ENCODE measurements at places on chromosomes 4 and X.
A peak's percentile ranks its signal among the peaks of the same experiment; 100 is the strongest.

GRCh38 chrX:53255738-53256191, 25.6 kb downstream of the IQSEC2 start:
- no peak for DNase-seq

DNA sequence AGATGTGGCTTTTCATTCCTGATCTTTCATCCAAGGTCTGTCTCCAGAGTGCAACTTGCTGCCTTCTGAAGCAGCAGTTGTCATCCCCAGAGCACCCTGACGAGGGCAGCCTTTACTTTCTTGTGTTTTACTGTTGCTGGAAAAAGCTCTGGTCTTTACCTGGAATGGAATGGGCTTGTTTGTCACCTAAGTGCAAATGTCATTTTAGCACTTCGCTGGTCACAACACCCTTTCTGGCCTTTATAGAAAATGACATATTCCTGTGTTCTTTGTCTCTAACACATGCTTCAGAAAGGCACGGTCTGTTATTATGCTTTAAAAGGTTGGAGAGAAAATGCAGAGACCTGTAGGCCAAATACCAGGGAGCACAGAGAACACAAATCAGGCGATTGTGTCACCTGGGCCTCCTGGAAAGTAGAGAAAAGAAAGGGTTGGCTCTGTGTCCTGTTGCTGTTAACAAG, 332.7 kb upstream of the IGFBP7 start:
- DNase-seq: no peak

- DNase-seq: no peak
These were observed 80.2 kb downstream of the USP46 start for GRCh38 chr4:52578951-52579350.

GRCh38 chrX:44876086-44876485, 3.1 kb downstream of the KDM6A start:
- no peak for DNase-seq

DNA sequence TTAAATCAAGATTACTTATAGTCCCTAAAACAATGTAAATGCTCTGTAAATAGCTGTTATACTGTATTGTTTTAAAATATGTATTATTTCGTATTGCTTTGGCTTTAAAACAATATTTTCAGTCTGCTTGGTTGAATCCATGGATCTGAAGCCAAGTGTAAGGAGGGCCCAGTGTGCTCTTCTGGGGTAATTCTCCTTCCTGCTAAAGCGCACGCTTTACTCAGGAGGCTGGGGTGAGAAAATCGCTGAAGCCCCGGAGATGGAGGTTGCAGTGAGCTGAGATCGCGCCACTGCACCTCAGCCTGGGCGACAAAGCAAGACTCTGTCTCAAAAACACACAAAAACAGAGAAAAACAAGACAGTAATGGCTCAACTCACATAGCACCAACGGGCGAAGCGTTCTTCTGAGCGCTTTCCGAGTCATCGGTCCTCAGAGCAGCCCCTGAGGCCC, 391 bp upstream of the IDUA start:
- no peak for DNase-seq

- no peak for DNase-seq
These were observed 793 bp downstream of the NALF2 start for GRCh38 chrX:69504626-69505612.

GRCh38 chrX:53435997-53436396, 1.8 kb upstream of the HSD17B10 start:
- DNase-seq: peak; percentile 16

DNA sequence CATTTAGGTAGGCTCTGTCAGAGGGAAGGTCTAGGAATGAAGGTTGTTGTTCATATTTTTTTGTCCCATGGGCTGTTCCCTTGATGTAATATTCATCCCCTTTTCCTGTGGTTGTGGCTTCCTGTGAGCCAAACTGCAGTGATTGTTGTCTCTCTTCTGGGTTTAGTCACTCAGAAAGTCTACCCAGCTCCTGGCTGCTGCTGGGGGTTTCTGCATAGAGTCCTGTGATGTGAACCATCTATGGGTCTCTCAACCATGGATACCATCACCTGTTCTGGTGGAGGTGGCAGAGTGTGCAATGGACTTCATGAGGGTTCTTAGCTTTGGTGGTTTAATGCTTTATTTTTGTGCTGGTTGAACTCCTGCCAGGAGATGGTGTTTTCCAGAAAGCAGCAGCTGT, 122.8 kb downstream of the ZC4H2 start:
- no peak for DNase-seq

- no peak for DNase-seq
These were observed 198.0 kb downstream of the CBR4 start for GRCh38 chr4:168811786-168812651.

DNA sequence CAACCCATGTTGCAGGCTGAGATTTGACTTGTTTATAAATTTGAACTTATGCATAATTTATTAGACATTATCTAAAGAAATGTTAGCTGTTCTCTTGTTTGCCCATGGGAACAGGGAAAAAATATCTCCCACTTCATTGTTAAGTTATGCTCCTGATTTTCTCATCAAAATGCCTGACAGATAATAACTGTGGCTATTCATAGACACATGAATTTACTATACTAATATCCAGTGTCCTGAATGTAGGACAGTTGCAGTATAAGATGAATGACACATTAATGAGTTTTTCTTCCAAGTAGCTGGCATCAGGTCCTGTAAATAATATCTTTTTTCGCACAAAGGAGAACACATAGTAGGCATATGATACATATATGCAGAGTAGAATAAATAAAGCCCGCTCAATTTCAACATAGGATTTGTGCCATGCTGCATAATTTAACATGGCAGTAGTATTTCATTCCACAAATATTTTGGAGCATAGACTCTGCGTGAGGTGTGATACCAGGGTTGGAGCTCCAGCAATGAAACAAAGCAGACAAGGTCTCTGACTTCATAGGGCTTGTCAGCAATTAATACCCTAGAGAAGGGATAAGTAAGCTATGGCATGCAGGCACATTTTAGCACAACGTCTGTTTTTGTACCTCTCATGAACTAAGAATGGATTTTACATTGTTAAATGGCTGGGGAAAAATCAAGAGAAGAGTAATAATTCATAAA, 40.4 kb upstream of the DDX53 start:
- no peak for DNase-seq

- DNase-seq: no peak
These were observed 204.8 kb downstream of the PDGFC start for GRCh38 chr4:156766846-156767245.

GRCh38 chr4:161291222-161291621, 872.6 kb downstream of the FSTL5 start:
- no peak for DNase-seq

GRCh38 chr4:57137261-57137660, 27.1 kb upstream of the IGFBP7 start:
- DNase-seq: no peak

DNA sequence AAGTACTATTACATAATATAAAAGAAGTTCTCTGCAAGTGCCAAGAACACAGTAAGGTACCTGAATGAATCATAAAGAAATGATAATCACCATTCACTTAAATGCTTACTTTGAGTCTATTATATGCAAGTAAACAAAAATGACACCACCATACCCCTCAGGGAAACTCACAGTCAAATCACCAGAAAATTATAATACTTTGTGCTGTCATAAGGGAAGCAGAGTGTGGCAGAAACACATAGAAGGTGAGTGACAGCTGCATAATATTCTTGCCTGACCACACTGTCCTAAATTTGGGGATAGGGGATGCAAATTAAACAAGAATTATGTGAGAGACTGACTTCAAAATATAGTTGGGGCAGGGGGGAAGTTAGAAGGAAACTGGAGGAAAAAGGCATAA, 12.9 kb downstream of the CCNI start:
- no peak for DNase-seq

DNA sequence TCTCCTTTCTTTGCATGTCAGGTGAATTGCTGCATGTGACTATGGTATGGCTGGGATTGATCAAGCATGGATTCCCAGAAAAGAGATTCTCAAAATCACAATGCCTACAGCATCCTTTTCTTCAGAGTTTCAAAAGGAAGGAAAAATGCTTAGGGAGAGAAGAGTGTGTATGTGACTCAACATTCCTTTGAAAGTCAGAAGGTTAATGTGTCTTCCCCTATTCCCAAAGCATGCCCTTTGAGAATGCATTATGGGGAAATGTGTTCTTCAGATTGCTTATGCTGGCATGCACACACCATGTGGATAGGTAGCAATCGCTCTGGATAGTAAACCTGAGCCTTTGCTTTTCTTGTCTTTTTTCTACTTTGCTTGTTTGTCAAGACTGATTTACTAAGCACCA, 78.5 kb downstream of the ELOVL6 start:
- no peak for DNase-seq

DNA sequence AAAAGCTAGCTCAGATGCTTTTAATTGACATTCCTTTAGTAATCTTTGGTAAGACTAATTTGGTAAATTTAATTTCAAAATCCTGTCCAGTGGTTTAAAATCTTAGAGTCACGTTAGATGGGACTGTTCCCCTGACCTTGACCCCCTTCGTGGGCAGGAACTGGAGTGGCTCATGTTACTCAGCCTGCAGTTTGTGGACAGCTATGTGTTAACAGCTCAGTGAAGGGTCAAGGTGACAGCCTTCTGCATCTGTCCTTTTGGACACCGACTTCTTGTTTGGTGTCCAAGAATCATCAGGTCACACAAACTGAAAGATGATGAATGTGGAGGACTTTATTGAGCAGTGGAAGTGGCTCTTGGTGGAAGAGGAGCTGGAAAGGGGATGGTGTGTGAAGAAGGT, 2.9 kb downstream of the ARSF start:
- no peak for DNase-seq

- DNase-seq: no peak
These were observed 149.9 kb downstream of the CHIC2 start for GRCh38 chr4:53914313-53915016.

DNA sequence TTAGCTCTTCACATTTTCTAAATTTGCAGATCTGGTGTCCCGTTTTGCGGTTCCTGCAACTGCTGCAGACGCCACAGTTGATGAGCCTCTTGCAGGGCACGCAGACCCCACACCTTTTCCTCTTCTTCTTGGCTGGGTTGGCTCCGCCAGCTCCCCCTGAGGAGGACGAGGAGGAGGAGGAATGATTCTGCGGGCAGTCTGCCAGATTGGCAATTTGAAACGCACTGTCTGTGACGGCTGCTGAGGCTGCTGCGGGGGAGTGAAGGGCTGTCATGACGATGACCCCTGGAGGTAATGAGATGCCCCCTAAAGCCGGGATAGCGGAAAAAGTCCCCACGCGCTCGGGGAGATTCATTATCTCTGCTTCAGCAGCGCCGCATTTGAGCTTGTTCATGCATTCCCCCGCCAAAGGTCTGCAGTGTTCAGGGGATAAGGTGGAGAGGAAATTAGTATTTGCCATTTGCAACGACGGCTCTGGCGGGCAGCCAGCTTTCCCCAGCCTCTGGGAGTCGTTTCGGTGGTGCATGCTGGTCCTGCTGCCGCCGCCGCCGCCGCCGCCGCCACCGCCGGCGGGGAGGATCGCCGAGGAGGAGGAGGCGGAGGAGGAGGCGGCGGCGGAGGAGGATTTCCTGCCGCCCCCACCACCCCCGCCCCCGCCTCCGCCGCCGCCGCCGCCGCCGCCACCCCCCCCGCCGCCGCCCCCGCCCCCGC, 3.8 kb downstream of the CXXC4 start:
- DNase-seq: peak; percentile 17

- DNase-seq: no peak
These were observed 147.4 kb downstream of the CDS1 start for GRCh38 chr4:84730375-84730774.

DNA sequence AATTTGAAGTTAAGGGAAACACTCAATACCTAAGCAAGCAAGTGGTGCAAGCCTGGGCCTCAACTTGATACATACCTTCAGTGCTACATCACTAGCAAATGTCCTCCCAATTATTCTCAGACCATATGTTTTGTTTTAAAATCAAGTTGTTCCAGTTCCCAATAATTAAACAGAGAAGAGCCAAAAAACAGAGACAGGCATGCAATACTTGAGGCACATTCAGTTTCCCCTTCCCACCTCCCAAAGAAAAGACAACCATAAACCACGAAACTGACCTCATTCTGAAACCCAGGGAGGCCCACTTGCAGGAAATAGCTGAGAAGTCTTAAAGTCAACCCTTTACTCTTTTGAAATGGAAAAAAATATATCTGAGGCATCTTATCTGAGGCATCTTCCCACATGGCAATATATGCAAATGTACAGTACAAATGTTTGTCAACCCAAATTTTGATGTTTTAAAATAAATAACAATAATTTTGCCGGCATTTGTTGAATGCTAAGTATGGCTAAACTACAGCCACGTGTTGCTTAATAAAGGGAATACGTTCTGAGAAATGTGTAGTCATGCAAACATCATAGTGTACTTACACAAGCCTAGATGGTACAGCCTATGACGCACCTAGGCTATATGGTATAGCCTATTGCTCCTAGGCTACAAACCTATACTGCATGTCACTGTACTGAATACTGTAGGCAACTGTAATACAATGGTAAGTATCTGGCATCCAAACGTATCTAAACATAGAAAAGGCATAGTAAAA, 147.5 kb downstream of the TSPAN5 start:
- no peak for DNase-seq

GRCh38 chr4:53688186-53688790, 97.0 kb upstream of the LNX1 start:
- no peak for DNase-seq

GRCh38 chr4:4990329-4990728, 28.9 kb downstream of the CYTL1 start:
- DNase-seq: no peak

DNA sequence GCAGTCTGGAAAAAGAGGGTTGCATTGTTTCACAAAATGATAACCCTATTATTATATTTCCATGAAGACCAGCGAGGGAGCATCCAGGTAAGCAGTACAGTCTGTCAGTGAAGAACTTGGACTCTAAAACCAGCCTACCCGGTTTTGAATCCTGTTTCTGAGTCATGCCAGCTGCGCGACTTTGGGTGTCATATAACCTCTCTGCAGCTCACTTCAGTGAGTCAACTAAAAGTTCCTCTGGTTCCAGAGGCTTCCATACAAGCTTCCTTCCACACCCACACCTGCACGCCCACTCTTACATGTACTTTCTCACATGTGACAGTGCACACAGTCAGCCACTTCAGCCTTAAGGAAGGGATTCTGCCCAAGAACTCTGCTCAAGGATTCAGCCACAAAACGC, 49.8 kb upstream of the PRPS2 start:
- no peak for DNase-seq

DNA sequence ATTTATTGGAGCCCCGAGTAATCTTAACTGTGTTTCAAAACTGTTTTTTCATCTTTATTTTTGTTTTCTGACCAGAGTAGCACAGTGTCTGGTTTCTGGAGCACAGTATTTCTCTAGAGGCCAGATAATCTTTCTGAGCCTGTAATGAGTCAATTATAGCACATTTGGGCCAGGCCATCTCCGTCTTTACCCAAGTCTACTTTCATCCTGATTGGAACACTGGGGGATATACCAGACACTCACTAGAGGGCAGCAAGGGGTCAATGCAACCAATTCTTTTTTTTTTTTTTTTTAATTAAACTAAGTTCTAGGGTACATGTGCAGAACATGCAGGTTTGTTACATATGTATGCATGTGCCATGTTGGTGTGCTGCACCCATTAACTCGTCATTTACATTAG, 282.0 kb downstream of the ARHGAP24 start:
- DNase-seq: no peak

GRCh38 chr4:98305576-98305975, 44.4 kb downstream of the RAP1GDS1 start:
- no peak for DNase-seq

- DNase-seq: no peak
These were observed 19.7 kb upstream of the ABCG2 start for GRCh38 chr4:88177983-88178625.

- no peak for DNase-seq
These were observed 1.6 kb upstream of the PCDH18 start for GRCh38 chr4:137533855-137534254.

GRCh38 chr4:56910172-56910967, 2.7 kb downstream of the REST start:
- no peak for DNase-seq

- no peak for DNase-seq
These were observed 19.3 kb downstream of the PRSS48 start for GRCh38 chr4:151296227-151296626.
